Stimulated activated CD8-positive, alpha-beta memory T cell treated with anti-CD3 and anti-CD28 coated beads, Interleukin-4, amount 100 ng/mL, for 1 hour (primary cell): ENCODE measurements at places on chromosomes 1 and 21.

GRCh38 chr1:25135909-25136308, 96.4 kb downstream of the SYF2 start:
- no peak for DNase-seq

DNA sequence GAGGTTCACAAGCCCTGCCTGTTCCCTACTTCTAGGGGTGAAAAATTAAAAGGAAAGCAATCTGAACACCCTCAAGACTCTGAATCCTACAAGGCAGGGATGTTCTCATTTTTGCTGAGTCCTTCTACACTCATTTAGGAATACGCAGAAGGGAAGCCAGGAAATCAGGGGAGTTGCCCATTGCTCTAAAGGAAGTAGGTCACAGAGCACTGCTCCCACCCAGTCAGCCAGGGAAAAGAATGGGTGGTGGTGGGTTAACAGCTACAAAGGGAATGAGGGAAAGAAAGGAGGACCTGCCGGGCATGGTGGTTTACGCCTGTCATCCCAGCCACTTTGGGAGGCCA, 2.4 kb upstream of the CTTNBP2NL start:
- no peak for DNase-seq

DNA sequence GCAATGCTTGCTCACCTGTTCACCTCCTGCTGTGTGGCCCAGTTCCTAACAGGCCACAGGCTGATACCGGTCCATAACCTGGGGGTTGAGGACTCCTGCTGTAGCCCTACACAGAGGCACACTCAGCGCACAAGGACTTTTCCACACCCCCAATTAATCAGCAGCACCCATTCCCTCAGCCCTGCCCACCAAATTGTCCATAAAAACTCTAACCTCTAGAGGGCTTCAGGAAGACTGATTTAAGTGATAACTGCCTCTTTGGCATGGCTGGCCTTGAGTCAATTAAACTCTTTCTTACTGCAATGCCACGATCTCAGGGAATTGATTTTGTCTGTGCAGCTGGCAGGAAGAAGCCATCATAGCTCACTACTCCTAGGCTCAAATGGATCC, 71.3 kb upstream of the MUTYH start:
- DNase-seq = no peak

DNA sequence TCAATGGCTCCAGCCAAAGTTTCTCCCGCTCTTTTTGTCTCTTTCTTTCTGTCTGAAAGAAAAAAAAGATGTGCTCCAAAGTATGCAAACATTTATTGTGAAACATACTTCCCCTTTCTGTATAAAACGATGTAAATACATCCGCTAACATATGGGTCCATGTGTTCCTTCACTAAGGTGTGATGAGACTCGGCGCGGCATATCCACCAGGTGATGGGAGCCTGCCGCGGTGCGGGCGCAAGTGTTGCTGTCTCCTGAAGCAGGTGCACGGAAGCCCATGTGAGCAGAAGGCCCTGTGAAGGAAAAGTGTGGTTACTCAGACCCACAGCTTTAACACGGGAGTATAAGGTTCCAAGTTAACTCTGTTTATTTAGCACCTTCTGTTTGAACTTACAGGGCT, 466.6 kb upstream of the C1orf87 start:
- DNase-seq = no peak

DNA sequence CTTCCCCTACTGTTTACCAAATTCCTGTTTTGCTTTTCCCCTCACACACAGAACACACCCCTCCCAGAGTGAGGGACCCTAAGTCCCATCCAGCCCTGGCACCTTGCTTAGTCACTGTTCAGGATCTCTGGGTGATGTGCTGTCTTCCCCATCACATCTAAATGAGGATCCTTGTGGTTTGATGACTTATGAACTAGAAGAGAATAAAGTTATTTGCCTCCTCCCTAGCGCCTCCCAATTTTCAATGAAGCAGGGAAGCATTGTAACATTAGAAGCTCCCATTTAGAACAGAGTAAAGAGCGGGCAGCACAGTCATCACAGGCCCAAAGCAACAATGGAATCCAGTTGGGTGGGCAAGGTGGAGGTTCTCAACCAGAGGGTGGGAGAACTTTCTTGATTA, 27.0 kb downstream of the DISC1 start:
- no peak for DNase-seq

DNA sequence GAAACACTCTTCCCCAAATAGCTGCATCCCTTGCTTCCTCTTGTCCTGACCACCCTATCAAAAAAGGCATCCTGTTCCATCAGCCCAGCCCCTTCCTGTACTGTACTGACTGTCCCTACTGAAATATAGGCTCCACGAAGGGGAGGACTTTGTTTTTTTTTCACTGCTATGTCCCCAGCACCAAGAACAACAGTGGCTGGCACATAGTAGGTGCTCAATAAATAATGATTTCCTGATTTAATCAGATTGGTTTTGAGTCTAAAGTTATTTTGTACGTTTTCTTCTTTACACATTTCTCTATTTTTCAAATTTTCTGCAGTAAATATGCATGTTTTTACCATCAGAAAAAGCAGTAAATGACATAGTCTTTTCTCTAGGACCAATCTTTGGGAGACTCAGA, 73.9 kb downstream of the CD58 start:
- no peak for DNase-seq

DNA sequence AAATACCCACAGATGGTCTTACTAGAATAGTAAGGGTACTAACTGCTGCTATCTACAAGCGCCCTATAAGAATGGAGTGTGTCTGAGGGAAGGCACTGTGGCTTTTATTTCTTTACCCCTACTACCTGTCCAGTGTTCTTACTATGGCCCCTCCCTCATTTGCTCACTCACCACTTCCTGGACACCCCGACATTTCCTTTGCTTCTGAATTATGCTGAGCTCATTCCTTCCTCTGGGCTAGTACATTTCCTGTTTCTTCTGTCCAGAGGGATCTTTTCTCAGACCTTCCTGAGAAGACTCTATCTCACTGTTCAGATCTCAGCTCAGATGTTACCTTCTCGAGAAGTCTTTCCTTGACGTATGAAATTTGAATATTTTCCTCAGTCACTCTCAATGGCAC, 192.1 kb upstream of the DAB1 start:
- DNase-seq = no peak

- no peak for DNase-seq
Observed at GRCh38 chr1:223733898-223734852, 21.8 kb downstream of the CAPN2 start.

DNA sequence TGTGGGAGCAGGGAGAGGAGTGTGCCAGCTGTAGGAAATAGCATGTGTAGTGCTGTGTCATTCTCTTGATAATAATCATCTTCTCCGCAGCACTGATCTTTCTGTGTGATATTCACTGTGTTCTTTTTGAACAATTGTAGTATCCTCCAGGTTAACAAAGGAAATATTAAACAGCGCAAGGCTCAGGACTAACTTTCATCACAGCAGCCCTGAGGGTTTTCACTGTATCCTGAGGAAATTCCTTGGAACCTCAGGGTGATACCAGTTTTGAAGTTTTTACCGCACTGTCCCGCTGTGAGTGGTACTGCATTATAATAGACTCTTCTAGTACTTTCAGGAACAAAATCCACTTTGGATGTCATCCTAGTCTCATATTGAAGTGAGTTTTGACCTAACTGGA, 228.4 kb upstream of the COA6 start:
- DNase-seq = no peak

DNA sequence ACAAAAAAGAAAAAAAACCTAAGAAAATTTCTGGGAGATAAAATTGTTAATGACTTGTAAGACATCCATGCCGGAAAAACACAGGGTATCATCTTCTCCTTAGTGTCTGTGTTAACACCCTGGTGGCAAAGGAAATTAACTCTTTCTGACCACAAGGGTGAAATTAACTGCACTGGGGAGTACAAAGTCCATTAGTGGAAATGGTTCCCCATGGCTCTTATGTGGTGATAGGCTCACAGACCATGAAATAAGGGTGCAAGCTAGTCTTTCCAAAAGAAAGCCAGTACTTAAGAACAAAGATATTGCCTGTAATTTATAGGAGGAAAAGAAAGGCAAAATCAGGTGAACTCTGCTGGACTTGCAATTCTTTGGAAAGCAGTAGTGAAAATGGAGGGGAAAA, 185.4 kb downstream of the LRRIQ3 start:
- DNase-seq = no peak

DNA sequence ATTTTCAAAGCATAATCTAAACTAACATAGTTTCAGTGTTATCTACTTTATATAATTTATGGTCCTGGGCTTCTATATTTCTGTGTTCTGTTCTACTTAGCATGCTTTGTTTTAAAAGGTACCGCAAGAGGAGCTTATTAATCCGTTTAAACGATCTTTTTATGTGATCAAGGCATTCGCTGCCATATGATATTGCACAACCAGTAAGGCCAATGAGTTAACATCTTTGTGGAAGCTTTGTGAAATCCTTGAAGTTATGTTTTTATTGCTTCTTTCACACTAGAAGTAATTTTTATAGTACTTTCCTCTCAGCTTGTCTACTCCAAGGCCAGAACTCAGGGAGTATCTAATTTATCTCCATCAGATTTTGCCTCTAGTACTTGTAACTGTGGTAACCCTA, 8.9 kb downstream of the LRRC8C start:
- DNase-seq = no peak

GRCh38 chr1:154767315-154768240, 102.5 kb downstream of the KCNN3 start:
- DNase-seq = no peak

DNA sequence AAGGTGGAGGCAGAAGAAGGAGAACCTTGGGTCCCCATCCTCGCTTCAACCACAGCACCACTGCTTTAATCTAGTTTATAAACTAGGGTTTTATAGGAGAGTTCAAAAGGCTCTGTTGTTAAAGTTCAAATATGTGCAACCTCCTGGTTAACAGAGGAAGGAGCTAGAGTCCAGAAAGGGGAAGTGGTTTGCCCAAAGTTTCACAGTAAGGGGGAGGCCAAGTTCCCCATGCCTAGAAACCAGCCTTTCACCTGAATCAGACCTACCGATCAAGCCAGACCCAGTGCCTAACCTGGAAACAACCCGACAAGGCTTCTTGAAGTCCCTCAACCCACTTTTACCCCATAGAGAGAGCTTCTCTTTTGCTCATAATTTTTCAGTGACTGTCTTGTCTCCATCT, 106.5 kb downstream of the PLPP3 start:
- DNase-seq = no peak

DNA sequence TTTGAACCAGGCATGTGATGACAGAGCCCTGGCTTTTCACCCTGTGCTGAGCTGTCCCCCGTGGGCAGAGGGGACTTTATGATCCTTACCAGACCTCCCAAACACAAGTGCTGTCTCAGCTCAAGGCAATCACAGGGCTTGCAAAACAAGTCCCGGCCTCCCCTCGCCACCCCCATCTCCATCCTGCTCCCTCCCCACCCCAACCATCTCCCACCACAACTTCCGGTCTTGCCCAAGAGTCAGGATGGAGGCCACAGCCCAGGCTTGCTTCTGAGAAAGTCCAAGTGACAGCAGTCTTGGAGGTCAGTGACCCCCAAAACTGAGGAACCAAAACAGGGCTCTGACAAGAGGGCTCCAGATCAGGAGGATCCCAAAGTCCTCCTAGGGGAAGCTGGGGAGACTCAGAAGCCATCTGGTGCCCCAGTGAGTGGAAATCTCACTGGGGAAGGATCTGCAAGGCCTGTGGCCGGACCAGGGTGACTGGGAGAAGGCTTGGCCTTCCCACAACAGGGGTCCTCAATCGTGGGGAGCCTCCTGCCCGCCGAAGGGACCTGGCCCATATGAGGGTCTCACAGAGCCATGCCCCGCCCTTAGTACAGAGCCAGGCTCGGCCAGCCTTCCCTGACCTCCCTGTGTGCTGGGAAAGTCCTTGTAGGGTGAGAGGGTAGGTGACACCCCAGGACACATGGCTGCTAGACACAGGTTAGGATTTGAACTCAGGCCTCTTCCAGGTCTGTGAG, 4.5 kb upstream of the SDC3 start:
- DNase-seq = no peak

- no peak for DNase-seq
Observed at GRCh38 chr1:48552903-48553606, 81.1 kb upstream of the SPATA6 start.

- DNase-seq = no peak
Observed at GRCh38 chr1:905071-905749, 18.5 kb upstream of the SAMD11 start.

DNA sequence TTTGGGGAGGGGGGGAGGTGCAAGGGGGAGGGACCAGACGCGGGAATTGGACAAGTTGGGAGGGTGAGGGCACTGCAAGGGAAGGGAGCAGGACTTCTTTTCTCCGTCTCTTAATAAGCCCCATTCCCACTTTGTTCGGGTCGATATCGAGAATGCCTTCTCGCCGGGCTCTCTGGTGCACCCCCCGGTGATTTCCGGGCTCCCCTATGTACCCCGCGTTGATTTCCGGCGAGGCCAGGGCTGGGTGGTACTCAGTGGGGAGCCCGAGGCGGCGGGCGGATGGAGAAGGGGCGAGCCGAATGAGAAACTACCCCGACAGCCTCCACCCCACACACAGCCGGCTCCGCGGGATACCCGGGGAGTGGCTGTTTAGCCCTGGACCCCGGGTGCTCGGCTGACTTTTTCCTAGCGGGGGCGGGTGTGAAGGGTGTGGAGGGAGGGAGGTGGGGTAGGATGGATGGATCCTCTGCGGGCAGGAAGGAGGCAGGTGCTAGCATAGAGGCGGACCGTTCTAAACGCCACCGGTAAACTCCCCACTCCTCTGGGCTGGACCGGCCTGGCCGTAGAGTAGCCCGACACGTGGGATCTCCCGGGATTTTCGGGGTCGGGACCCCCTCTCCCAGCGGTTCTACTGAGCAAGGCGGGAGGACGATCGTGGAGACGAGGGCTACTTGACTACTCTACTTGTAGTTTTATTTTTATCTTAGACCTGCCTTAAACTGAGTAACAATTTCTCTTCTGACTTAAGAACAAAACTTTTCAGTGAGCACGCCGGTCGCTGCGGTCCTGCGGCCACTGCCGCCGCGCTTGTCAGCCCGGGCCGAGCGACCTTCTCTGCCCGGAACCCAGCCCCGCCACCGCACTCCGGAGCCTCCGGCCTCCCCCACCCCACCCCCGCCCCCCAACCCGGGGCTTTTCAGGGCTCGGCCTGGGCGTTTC, 1.0 kb downstream of the RNF220 start:
- no peak for DNase-seq

DNA sequence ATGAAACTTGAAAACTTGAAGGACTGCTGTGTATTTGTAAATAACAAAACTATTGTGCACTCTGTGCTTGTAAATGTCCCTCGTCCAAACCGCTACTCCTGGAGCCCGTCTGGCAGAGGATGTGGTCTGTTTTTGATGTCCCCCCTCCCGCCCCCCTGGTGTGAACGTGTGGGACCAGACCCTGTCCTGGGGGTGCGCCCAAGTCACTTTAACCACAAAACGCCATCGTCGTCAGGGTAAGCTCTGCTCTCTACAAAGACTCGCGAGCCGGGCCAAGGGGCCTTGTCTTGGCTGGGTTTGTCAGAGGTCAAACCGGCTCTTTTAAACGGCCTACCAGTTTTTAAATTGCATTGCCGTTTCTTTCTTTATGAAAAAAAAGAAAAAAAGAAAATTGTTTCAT, 87.4 kb upstream of the TMEM51 start:
- DNase-seq = no peak

GRCh38 chr1:13813398-13814012, 113.5 kb downstream of the PRDM2 start:
- DNase-seq = peak; percentile 17

- no peak for DNase-seq
Observed at GRCh38 chr1:59389847-59390246, 93.0 kb downstream of the FGGY start.

- no peak for DNase-seq
Observed at GRCh38 chr1:232784794-232785193, 20.4 kb upstream of the MAP10 start.
